ENCODE measurements at places on chromosomes 4 and X.

DNA sequence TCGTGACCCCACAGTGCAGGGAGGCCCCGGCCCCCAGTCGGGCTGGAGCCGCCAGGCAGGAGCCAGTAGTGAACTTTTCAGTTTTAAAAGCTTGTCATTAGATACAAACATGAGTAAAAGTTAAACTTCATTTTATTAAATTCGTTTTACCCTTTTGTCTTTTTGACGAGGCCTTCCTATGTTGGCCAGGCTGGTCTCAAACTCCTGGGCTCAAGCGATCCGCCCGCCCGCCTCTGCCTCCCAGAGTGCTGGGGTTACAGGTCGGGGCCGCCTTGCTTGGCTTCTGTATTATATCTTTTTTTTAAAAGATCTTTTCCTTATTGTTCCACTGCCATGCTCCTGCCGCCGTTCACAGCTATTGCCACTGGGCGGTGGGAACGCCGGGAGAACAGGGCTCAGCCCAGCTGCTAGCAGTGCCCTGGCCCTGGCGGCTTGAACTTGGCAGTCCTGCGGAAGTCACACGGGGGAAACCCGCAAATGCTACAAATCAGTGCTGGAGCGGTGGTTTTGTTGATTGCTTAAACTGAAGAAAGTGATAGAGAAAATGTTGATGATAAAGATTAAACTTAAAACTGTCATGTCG is 968 bp upstream of the NELFA start:
- no peak for DNase-seq

DNA sequence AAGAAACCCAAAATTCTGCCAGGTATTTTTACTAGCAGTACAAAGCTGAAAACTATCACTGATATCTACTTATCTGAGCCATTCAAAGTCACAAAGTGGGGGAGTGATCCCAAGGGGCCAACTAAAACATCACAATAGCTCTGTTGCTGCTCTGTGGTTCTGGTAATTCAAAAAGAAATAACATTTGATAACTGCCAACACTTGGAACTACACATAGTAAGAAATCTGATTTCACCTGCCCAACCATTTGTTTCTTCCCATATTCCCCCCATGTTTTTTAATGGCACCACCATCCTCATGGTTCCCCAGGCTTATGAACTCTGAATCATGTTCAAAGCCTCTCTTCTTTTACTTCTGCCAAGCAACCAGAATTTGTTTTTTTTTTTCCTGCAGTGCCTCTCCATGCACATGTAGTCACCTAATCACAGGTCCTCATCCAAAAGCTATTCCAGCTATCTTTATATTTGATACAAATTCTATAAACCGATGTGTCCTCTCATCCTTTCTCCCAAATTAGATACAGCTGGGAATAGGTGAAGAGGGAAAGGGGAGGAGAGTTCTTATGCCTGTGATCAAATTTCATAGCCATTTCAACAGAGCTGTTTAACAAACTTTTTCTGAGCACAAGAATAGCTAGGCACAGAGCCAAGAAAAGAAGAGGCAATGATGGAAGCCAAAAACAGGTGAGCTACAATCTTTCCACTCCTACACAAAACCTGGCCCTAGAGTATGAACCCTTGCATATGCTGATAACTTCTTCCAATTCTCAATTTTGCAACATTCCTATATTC is 7.7 kb downstream of the AMMECR1 start:
- DNase-seq = no peak

DNA sequence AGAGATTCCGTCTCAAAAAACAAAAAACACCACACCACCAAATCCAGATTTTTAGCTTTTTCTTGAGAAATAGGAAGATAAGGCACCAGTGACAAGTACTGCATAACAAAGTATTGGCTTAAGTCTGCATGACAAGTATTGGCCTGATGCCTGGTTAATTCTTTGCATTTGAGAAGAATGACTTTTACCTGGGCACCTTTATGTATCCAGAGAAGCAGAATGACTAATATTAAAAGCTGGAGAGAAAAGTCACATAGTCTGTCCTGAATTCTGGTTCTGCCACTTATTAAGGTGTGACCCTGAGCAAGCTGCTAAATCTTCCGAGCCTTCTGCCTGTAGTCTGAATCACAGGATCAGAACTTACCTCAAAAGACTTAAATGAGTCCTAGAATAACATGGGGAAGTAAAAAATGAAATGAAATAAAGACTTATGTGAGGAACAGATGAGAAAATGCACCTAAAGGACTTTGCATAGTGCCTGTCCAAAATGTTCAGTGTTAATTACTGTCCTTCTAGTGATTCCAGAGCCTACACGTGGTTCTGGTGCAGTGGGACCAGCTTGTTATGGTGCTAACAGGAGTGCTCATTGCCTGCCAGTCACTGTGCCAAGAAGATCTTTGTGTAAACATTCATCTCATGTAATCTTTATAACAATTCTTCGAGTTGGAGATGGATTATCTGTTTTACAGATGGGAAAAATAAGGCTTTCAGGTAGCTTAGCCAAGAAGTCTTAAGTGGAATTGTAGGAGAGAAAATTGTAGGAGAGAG is 31.6 kb downstream of the UGDH start:
- DNase-seq = no peak

DNA sequence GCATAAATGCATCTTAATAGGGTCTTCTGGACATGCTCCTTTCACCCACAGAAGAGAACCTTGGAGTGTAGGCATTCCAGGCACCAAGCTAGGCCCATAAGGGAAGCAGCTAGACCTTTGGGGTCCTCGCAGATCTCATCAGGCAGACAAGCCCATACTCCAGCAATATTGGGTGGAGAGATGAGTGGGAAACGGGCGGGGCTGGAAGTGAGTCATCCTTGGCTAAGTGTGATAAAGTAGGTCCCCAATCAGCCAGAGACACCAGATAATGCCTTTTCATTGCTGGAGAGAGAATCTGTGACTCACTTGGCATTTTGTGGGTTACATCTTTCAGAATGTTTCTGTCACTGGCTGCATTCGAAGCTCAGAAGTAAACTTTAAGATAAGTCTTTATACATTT is 133.3 kb upstream of the MBNL3 start:
- DNase-seq = no peak

DNA sequence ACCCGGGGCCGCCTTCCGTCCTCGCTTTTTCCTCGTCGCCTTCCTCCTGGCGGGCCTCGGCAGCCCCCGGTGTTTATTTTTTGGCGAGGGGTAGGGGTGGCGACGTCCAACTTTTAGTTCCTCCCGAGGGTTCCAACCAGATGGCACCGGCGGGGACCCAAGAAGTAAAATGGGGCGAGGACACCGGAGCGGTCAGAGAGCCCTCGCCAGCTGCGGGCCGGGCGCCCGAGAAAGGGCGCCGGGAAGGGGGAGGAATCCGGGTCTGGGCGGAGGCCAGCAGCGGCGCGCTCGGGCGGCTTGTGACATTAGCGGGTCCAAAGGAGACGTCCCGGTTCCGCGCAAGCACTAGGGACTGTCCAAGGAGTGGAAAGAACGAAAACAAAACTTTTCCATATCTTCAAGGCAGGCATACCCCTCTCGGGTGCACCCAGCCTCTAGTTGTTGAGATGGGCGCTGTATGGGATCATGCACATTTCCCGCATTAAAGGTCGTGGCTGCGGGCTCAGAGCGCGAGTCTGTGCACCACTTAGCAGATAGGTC is 691 bp upstream of the USP46 start:
- DNase-seq = no peak

DNA sequence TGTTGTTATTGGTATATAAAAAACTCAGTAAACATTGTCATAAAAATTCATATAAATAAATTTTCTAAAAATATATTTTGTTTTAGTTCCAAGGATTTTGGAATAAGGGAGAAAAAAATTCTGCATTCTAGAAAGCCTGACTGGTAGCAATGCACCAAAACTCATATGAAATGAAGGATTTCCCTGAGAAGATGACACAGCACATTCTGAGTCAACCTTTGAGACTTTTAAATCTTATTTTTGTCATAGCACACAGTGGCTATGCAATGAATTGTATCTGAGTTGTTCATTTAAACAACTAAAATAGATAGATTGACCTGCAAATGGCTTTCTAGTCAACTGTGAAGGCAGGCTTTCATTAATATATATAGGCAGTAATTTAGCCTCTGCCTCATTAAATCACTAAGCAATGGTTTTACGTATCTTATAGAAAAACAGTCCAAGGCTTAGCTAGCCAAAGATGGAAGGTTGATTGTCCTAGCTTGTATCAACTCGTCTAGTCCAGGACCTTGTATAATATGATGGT is 239.1 kb upstream of the NEIL3 start:
- no peak for DNase-seq

DNA sequence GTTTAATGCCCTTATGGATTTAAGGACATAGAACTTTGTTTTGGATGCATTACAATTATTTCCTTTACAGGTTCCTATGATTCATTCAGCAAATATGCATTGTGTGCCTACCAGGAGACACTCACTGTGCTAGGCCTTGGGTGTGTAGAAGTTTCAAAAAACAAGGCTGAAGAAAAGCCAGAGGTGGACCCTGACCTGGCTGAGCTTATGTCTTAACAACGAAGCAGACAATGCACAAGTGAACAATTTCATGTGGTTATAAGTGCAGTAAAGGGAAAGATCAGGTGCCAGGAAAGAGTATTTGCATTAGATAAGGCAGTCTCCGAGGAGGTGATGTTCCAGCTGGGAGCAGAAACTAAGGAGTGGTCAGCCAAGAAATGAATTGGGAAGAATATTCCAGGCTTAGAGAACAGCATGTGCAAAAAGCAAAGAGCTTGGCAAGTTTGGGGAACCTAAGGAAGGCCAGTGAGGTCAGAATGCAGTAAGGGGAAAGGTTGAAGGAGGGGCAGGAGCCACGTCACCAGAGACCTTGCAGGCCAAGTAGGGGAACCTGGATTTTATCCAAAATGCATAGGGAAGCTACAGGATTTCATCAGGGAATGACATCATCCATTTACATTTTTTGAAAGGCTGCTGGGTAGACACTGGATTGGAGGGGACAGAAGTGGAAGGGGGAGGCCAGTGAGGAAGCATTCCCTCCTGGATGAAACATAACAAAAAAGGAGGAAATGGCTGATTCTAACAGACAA is 193.6 kb downstream of the SOWAHB start:
- no peak for DNase-seq

DNA sequence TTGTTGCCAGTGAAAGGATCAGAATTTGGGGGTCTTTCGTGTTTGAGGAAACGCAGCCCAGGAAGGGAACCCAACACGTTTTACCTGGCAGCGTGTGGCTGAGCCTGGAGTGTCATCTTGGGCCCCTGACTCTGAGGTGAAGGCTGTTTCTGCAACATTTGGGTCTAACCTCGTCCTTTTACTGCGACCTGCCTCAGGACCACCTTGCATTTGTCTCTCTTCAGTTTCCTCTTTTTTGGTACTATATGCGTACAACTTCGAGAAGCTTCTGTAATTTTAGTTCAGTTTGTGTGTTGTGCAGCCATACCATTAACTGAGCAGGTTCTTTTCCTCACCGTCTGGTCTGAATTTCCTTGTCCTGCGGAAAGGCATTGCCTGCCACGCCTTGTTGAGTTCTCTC is 61.5 kb downstream of the TMEM131L start:
- DNase-seq = no peak

DNA sequence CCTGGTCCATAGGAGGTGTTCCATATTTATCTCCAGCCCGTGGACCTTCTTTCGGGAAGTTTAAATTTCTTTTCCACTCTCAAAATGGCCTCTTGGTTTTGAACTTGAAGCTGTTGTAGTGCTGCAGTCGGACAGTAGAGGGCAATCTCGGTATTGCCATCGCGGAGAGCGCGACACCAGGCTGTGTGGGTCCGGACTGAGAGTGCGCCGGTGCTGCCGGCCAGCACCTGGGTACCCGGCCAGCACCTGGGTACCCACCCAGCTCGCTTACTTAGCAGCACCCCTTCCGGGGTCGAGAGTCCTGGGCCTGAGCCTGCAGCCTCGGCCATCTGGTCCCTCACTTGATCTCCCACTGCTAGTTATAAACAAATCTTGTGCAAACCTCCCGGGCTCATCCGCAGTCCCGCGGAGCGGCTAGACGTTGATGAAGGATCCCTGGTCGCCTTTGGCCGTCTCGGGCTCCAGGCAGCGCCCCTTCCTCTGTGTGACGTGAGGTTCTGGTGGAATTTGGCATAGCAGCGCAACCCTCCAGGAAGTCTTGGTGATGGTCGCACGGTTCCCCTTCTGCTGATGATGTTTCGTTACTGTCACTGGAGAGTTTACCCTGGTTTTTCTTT is 18.0 kb downstream of the FAM9A start:
- peak; percentile 14 for DNase-seq

DNA sequence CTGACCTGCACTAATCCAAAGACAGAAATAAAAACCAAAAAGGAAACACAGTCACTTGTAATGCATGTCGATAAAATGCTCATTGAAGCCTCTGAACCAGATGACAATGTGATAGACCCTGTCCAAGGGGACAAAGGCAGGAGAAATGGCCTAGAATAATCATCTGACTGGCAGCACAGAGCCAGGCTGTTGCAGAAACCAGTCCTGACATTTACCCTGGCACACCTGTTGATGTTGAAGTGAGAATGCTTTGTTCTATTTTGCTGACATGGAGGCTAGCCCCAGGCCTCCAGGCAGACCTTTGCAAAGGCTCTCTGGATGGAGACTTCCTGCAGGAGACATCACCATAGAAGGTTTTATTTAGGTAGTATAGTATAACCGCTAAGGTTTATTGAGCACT is 41.0 kb downstream of the TFDP3 start:
- no peak for DNase-seq

- DNase-seq = no peak
Observed at GRCh38 chr4:85951-86350, 32.8 kb downstream of the ZNF595 start.

GRCh38 chrX:1392376-1393068 is 609 bp upstream of the SLC25A6 start:
- DNase-seq = peak; percentile 65

- no peak for DNase-seq
Observed at GRCh38 chr4:27692868-27693634, 832.4 kb downstream of the STIM2 start.

DNA sequence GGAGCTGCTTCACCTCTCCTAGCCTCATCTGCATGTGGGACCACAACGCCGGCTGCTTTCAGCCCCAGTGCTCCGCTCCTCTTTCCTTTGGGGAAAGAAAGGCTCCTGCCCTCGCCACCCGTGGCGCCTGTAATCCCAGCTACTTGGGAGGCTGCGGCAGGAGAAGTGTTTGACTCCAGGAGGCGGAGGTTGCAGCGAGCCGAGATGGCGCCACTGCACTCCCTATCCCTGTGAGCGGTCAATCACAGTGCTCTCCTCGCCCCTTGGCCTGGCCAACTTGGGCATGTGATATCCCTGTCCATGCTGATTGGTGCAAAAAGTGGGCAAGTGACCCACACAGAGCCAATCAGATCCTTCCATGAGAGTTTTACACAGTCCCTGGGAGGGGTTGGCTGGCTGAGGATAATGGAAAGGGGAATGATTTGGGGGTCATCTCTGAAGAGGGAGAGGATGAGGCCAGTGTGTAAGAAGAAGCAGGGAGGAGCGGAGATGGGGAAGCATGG is 56.2 kb downstream of the WFS1 start:
- DNase-seq = no peak

DNA sequence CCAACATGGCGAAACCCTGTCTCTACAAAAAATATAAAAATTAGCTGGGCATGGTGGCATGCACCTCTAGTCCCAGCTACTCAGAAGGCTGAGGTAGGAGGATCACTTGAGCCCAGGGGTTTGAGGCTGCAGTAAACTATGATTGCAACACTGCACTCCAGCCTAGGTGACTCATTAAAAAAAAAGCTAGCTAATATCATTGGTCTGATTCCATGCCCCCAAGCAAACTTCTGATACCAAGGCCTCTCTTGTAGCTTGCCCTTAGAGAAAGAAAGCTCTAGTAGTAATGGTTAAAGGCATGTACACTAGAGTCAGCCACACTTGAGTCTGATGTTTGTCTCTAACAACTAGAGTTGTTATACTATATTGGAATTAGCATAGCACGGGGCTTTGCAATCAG is 32.6 kb upstream of the PHF8 start:
- no peak for DNase-seq

- no peak for DNase-seq
Observed at GRCh38 chrX:63661676-63662075, 123.3 kb downstream of the ARHGEF9 start.

All from GM12891 (cell line).